ENCODE measurements at places on chromosomes 12 and 14.
A peak's percentile ranks its signal among the peaks of the same experiment; 100 is the strongest.

DNA sequence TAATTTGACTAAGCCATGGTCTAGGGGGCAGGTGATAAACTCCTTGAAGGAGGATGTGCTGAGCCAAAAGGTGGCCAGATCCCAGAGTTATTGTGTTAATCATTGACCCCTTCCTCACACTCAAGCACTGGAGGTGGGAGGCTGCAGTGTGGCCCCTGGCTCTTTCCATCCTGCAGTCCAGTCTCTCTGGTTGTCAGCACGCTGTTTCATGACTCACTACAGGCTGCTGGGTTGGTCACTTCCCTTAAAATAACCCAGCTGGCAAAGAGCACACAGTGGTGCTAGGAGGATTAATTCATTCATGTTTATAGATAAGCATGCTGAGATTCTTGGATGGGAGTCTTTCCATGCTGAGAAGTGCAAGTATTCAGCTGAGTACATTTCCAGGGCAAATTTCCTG lies 228.9 kb downstream of the ANO2 start:
- DNase-seq = no peak

- no peak for DNase-seq
These were observed 9.7 kb downstream of the SERPINA1 start for GRCh38 chr14:94378527-94379290.

DNA sequence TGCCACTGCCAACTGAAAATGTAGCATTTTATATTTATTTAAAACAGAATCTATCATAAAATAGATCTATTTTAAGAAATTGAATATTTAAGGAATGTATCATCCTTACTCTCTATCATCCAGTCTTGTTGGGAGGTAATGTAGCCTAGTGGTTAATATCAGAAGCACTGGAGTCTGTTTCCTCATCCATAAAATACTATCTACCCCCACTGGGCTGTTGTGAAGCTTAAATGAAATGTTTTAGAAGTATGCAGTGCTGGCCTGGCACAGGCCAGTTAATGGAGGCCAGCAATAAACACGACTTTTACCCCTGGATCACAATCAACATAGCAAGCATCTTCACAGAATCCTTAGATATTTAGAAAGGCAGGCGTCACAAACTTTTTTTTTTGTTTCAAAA lies 188.0 kb downstream of the CAND1 start:
- DNase-seq = no peak

GRCh38 chr12:115752913-115753726 lies 524.4 kb downstream of the MED13L start:
- DNase-seq = peak; percentile 63

- DNase-seq = no peak
These were observed 184.4 kb upstream of the BCL2L14 start for GRCh38 chr12:11886339-11886738.

- DNase-seq = no peak
These were observed 6.8 kb downstream of the TEDC1 start for GRCh38 chr14:105497671-105498429.

DNA sequence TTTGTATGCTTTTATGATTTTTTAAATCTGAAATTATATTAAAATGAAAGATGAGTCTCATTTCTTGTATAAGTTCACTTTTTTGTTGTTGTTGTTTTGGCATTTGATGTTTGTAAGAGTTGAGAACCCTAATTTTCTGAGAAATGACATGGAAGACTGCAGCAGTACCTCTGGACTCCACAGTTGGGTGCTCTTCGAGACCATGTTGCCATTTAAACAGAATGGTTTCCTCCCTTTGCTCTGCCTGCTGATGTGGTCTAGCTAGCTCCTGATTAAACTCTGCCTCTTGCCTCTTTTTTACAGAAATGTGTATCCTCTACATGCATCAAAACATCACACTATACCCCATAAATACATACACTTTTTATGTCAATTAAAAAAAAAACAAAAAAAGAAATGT lies 5.8 kb upstream of the LTA4H start:
- DNase-seq = no peak

DNA sequence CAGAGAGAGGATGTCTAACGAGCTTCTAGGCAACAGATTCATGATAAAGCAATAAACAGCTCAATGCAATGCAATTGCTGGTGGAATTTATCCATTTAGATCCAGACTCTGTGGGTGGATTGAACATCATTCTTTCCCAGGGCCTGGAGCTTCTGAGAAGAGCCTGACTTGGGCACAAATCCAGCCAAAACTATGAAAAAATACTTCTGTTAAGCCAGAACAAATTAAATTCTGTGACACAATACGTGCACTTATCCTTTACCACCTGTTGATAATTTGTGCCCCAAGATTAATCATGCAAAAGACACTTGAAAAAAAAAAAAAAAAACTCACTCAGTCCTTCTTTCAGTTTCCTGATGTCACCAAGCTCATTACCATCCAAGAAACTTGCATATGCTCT lies 446.0 kb upstream of the DCN start:
- no peak for DNase-seq

- no peak for DNase-seq
These were observed 49.1 kb upstream of the KCNH3 start for GRCh38 chr12:49489720-49490119.

- DNase-seq = no peak
These were observed 700.6 kb downstream of the DIO2 start for GRCh38 chr14:79510659-79511058.

- no peak for DNase-seq
These were observed 33.3 kb upstream of the GPR68 start for GRCh38 chr14:91277546-91278382.

GRCh38 chr12:18754124-18754707 lies 16.3 kb downstream of the CAPZA3 start:
- DNase-seq = no peak

DNA sequence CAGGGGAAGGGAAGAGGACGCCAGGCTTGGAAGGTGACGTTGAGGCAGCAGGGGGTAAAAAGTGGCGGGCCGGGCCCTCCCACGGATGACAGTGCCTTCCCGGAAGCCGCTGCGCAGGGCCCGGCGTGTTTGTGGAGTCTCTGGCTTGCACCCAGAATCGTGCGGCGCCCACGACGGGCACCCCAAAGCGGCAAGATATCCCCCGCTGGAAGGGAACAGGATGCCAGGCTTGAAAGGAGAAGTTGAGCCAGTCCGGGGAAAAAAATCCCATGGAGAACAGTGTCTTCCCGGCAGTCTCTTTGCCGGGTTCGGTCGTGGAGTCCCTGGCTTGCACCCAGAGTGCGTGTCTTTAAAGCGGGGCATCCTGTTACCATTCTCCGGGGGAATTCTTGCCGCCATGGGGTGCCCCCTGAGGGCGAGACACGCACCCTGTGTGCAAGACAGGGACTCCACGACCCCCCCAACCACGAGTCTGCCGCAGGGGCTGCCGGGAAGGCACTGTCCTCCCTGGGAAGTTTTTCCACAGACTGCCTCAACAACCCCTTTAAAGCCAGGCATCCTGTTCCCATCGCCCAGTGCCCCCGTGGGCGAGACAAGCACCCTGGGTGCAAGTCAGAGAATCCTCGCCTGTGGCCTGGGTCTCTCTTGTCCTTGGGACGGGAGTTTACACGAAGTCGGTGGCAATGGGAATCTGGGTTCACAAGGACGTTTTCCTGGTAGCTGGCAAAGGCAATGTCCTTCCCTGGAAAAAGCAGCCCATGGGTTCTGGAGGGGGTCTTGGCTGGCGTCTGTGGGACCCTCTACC lies 156.1 kb upstream of the ALG10B start:
- no peak for DNase-seq

DNA sequence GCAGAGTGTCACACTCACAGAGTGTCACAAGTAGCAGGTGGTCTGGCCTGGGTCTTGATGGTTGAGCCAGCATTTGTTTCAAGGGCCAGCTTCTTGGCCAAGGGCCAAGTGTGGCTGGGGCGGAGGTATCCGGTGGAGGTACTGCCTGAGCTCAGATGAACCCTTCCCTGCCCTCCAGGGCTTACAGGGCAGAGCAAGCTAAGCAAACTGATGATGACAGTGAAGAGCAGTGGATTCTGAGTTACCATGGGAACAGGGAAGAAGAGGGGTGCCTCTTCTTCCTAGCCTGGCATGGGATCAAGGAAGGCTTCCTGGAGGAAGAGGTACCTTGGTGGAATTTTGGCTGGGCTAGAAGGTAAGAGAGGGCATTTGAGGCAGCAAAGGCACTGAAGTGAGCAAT lies 35.7 kb downstream of the MVK start:
- DNase-seq = no peak

Data from NB4 (cell line).